ENCODE measurements at places on chromosomes 4 and X. TPM values are rescaled to one million over a fixed set of nuclear protein-coding genes. Genes with fewer than 3 reads are reported as not detected.
A peak's percentile ranks its signal among the peaks of the same experiment; 100 is the strongest.

The MRFAP1 gene
- total RNA-seq, result 105 TPM

The TASL gene
- 3.0 TPM for total RNA-seq

The CCDC120 gene
- total RNA-seq, result 5.4 TPM

DNA sequence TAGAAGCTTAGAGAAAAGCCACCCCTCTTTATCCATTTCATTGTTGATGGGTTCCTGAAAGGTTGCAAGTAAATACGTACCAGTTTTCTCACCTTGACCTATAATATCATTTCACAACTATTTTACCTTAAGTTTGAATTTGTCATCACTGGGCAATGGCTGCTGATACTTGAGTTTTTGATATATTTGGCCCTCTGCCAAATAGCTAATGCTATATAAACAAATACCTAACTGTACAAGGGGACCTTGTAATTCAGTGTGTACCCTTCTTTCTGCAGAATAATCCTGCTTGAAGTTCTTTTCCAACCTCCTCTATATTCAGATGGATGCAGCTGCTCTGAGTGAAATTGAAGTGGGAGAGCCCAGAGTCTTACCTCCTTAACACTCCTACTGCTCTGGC lies 19.0 kb upstream of the GLUD2 start:
- no peaks in the 10 kb centered on the region for H3K27me3 ChIP-seq
- no peak overlapping the region for H3K4me3 ChIP-seq
- no peaks in the 10 kb centered on the region for H3K4me1 ChIP-seq
- no peaks in the 10 kb centered on the region for H3K36me3 ChIP-seq

DNA sequence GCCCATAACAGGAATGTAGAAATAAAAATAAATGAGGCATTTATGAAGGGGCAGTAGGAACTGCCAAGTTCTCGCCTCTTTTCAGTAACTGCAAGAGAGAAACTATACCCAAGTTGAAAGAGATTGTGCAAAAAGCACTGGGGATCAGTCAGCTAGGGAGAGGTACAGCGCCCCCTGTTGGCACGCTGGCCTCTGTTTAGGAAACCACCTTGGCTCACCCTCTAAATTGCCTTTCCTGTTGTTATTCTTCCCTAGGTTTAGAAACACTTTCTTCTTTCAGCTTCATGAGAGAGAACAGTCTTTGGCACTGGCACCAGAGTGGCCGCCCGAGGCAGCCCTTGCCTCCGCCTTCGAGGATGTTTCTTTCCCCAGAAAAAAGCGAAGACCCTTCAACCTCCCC lies 348.5 kb downstream of the MID1IP1 start:
- H3K36me3 ChIP-seq, result no peaks in the 10 kb centered on the region
- peak; percentile 60 for DNase-seq
- H3K4me3 ChIP-seq, result no peak overlapping the region
- H3K27me3 ChIP-seq, result no peaks in the 10 kb centered on the region
